ENCODE measurements at places on chromosomes 2 and 18. TPM values are rescaled to one million over a fixed set of nuclear protein-coding genes. Genes with fewer than 3 reads are reported as not detected.

The FOXD4L1 gene
- 0.44 TPM for total RNA-seq

The ERMN gene
- total RNA-seq, result not detected

The CYTIP gene
- not detected for total RNA-seq

The HEATR5B gene
- total RNA-seq, result 33.5 TPM

The STAMBP gene
- 48.9 TPM for total RNA-seq

The CTAGE1 gene
- not detected for total RNA-seq

The ABCG5 gene
- not detected for total RNA-seq

The RIT2 gene
- total RNA-seq, result not detected

The TMEM200C gene
- 13.8 TPM for total RNA-seq

The GPR35 gene
- 1.5 TPM for total RNA-seq

The UBR3 gene
- 59.8 TPM for total RNA-seq

The DNER gene
- total RNA-seq, result 36.0 TPM

The MALL gene
- total RNA-seq, result 0.49 TPM

The RIF1 gene
- total RNA-seq, result 31.6 TPM

The SKOR2 gene
- total RNA-seq, result 6.7 TPM

The OST4 gene
- 215 TPM for total RNA-seq

The TFCP2L1 gene
- 0.07 TPM for total RNA-seq

The C1QL2 gene
- not detected for total RNA-seq

The TEKT4 gene
- not detected for total RNA-seq

The ELOA2 gene
- total RNA-seq, result not detected

The KLHL14 gene
- total RNA-seq, result not detected

The SPHKAP gene
- 0.71 TPM for total RNA-seq

The GPAT2 gene
- total RNA-seq, result 0.47 TPM

The CNRIP1 gene
- 28.0 TPM for total RNA-seq

The PDE11A gene
- 0.27 TPM for total RNA-seq

The ZNF514 gene
- total RNA-seq, result 19.1 TPM

The TRIM43 gene
- 2.3 TPM for total RNA-seq

The UGT1A5 gene
- not detected for total RNA-seq

The C2orf72 gene
- total RNA-seq, result 0.42 TPM

The SCLY gene
- 44.0 TPM for total RNA-seq

The C2orf81 gene
- 3.7 TPM for total RNA-seq

The C1D gene
- total RNA-seq, result 16.8 TPM

The UGT1A8 gene
- not detected for total RNA-seq

The MERTK gene
- 2.3 TPM for total RNA-seq

The AQP12B gene
- not detected for total RNA-seq

The VIL1 gene
- not detected for total RNA-seq

The SCYGR4 gene
- total RNA-seq, result not detected

The GALNT14 gene
- total RNA-seq, result 14.4 TPM

The IL1RL1 gene
- not detected for total RNA-seq

The CHST9 gene
- not detected for total RNA-seq

The TGFBRAP1 gene
- total RNA-seq, result 14.9 TPM

The APOB gene
- not detected for total RNA-seq

The ARMC9 gene
- 19.3 TPM for total RNA-seq

The RASGRP3 gene
- not detected for total RNA-seq

The SH3RF3 gene
- 1.7 TPM for total RNA-seq

The PAPOLG gene
- total RNA-seq, result 22.7 TPM

The MAP2 gene
- total RNA-seq, result 177 TPM

The EVX2 gene
- 0.76 TPM for total RNA-seq

The KCNE4 gene
- total RNA-seq, result not detected

The DCAF17 gene
- 17.0 TPM for total RNA-seq

The CNGA3 gene
- 7.6 TPM for total RNA-seq

All from glutamatergic neuron (in vitro differentiated cells).